ENCODE measurements at places on chromosomes 7 and 10. TPM values are rescaled to one million over a fixed set of nuclear protein-coding genes. Genes with fewer than 3 reads are reported as not detected.

Gene KCNK18
- total RNA-seq, result not detected

Gene ELN
- total RNA-seq, result not detected

- DNase-seq, result no peak
These were observed 58.9 kb downstream of the NAMPT start for GRCh38 chr7:106225856-106226255.

Gene BLNK
- not detected for total RNA-seq

DNA sequence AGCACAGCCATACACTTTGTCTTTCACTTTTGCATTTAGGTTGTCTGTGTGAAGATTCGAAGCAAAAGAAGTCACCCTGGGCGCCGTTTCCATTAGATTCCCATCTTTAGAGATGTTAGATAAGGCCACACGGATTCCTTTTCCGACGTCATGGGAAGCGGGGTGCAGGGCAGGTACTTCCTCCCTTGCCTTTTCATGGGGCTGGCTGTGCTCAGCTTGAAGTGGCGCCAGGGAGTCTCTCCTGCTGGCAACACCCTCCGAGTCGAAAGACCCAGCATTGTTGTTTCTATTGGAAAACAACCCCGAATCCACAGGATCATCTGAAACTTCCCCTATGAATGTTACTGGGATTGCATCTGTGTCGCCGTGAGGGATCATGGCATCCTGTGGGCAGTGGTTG, 246.4 kb upstream of the GRB10 start:
- no peak for DNase-seq

Gene CYP3A4
- total RNA-seq, result not detected

DNA sequence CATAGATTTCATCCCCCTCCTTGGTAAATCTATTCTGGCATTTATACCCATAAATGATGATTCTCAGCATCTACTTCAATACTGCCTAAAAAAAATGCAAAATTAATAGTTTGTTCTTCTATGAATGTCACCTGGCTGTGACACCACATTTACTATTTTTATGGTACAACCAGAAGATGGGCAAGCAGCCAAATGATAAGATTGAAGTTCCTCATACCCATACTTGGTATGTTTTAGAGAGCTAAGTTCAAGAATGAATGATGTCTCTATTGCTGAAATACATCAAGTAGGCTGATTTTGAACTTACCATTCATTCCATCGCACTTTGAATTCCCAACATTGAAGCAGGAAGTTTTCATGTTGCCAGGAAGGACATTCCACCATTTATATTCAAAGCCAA, 134.2 kb downstream of the ELAPOR2 start:
- DNase-seq, result no peak

Measured in activated CD8-positive, alpha-beta memory T cell treated with anti-CD3 and anti-CD28 coated beads, Interleukin-2, amount 10 ng/mL, durations not matched to agents 7 days and 5 days (primary cell).